ENCODE measurements at places on chromosomes 11 and 22. TPM values are rescaled to one million over a fixed set of nuclear protein-coding genes. Genes with fewer than 3 reads are reported as not detected.

The TMPRSS6 gene
- total RNA-seq = 0.23 TPM

The ZNF214 gene
- total RNA-seq = 14.1 TPM

The MS4A3 gene
- 1.6 TPM for total RNA-seq

The NOX4 gene
- 9.7 TPM for total RNA-seq

The CALCA gene
- not detected for total RNA-seq

The GLB1L3 gene
- total RNA-seq = 1.8 TPM

The C11orf87 gene
- 90.7 TPM for total RNA-seq

The EMID1 gene
- total RNA-seq = 21.5 TPM

The PRG2 gene
- 0.46 TPM for total RNA-seq

The SEZ6L gene
- total RNA-seq = 181 TPM

The SCGB1D2 gene
- total RNA-seq = not detected

The FGF4 gene
- total RNA-seq = not detected

The ZP1 gene
- total RNA-seq = 0.46 TPM

The ARVCF gene
- total RNA-seq = 57.9 TPM

The TESMIN gene
- total RNA-seq = 1.8 TPM

The KCNK7 gene
- total RNA-seq = not detected

The PLAAT5 gene
- 5.5 TPM for total RNA-seq

The LGALS12 gene
- not detected for total RNA-seq

The NFAM1 gene
- total RNA-seq = 1.6 TPM

The IGF2 gene
- total RNA-seq = 15.7 TPM

The CNGA4 gene
- 0.23 TPM for total RNA-seq

The NDUFS8 gene
- 80.7 TPM for total RNA-seq

The C22orf31 gene
- not detected for total RNA-seq

The LMNTD2 gene
- 0.23 TPM for total RNA-seq

The MMP7 gene
- not detected for total RNA-seq

The LARGE1 gene
- 33.2 TPM for total RNA-seq

The FAT3 gene
- total RNA-seq = 304 TPM

The GGTLC2 gene
- not detected for total RNA-seq

The NXPE4 gene
- not detected for total RNA-seq

The SLC5A12 gene
- 0.46 TPM for total RNA-seq

The LTBP3 gene
- 24.0 TPM for total RNA-seq

The CRYBB3 gene
- not detected for total RNA-seq
